ENCODE measurements at places on chromosomes 6 and 20. TPM values are rescaled to one million over a fixed set of nuclear protein-coding genes. Genes with fewer than 3 reads are reported as not detected.

The DPPA5 gene
- not detected for polyA plus RNA-seq

DNA sequence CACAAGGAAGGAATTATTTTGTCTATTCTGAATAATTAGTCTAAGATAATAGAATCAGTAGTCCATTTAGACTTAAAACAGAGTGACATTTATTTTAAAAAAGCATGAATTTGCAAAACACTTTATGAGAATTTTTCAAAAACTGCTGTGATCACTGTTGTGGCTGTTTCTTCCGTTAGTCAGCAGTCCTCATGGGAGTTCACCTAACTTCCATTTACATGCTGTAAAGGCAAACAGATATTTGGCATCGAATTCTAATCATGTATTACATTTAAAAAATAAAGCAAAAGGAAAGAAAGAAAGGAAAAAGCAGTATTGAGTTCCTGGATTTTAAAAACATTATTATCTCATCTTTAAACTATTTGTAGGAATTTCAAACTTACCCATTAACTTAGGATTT lies 111.8 kb downstream of the MTHFD1L start:
- no peak for DNase-seq

- DNase-seq = no peak
Observed at GRCh38 chr6:162899148-162899547, 171.4 kb downstream of the PACRG start.

- DNase-seq = no peak
Observed at GRCh38 chr6:22682979-22683378, 113.6 kb downstream of the HDGFL1 start.

DNA sequence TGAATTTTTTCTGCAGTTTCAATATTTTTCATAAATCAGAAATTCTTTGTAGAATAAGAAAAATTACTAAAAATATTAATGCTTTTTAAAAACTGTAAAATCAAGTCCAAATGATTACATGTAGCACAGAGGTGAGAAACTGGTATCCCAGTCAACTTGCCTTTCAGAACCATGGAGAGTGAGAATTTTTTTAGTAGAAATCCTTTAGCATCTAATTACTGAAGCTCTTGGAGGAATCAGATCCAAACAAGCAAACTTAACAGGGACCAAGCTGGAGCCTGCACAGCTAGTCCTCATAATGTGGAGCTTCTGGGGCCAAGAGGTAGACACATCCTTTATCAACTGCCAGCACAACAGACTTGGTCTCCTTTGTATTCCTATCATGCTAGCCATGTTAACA lies 724.5 kb downstream of the TFAP2A start:
- no peak for DNase-seq

GRCh38 chr6:7078856-7079255 lies 28.9 kb upstream of the RREB1 start:
- no peak for DNase-seq

GRCh38 chr6:145960918-145961589 lies 3.1 kb downstream of the SHPRH start:
- no peak for DNase-seq

GRCh38 chr6:136333824-136334464 lies 44.3 kb upstream of the BCLAF1 start:
- DNase-seq = no peak

GRCh38 chr20:38645351-38645750 lies 43.7 kb downstream of the ARHGAP40 start:
- no peak for DNase-seq

All from forelimb muscle (tissue), 1 donor.